NCI-H1436 treated with DMSO at 0.1 percent for 48 hours (cell line): ENCODE measurements at places on chromosomes 12 and 14.

GRCh38 chr12:47779301-47779942, 6.4 kb downstream of the SLC48A1 start:
- DNase-seq = no peak

- DNase-seq = no peak
Observed at GRCh38 chr12:48788854-48789775, at the start of gene ADCY6. Gene ADCY6 (minus strand): TSS chr12:48789089. CDS start chr12:48783434, 5,655 bp downstream.

DNA sequence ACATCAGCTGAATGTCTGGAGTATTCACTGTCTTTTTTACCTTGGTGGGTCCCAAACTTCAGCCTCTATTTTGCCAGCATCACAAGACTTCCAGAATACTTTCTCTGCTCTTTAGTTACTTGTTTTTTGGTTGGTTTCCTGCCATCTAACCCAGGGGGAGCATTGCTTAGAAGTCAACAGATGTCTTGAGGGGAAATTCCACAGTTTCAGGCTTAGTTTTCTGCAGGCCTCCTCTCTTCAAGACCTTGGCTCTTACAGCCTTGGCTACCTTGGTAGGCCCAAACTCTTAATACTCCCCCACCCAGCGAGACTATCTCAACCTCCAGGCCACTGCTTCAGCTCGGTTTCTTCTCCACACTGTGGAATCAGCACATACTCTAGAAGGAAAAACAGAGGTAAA, 41.7 kb downstream of the NEDD1 start:
- DNase-seq = no peak

GRCh38 chr12:1639538-1639937, 10.5 kb downstream of the WNT5B start:
- no peak for DNase-seq

DNA sequence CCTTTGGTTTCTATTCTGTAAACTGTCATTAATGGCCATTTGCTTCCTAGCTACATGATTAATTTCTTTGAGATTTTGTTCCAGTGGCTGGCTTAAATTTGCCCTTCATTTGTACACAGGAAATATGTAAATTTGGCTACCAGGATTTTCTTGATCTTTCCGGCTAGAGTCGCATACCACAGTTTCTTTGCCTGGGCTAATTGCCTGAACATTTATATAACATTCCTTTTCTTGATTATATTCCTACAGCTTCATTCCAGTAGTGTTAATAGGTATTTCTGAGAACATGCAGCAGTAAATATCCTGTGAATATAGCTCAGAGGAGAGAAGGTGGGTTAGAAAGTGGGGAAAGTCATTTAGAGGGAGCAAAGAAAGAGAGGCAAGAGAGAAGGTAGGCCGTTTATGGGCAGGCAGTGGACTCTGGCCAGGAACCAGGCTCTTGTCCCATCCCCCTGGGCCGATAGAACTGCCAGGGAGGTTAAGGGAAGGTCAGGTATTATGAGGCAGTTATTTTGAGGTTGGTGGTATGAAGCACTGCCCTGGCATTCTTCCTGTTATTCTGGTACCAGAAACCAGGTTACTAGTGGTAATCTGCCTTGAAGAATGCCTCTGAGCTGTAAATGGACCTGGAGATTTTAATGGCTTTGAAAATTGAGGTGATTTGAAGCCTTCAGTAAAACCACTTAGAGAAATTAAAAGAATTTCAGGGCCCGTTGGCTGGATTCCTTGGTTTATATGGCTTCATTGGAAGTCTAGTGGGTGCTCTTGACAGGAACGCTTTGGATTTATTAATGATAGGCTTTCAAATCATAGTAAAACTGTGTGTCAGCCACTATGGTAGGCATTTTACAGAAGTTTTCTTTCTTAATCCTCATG, 4.4 kb downstream of the RNF10 start:
- DNase-seq = no peak

DNA sequence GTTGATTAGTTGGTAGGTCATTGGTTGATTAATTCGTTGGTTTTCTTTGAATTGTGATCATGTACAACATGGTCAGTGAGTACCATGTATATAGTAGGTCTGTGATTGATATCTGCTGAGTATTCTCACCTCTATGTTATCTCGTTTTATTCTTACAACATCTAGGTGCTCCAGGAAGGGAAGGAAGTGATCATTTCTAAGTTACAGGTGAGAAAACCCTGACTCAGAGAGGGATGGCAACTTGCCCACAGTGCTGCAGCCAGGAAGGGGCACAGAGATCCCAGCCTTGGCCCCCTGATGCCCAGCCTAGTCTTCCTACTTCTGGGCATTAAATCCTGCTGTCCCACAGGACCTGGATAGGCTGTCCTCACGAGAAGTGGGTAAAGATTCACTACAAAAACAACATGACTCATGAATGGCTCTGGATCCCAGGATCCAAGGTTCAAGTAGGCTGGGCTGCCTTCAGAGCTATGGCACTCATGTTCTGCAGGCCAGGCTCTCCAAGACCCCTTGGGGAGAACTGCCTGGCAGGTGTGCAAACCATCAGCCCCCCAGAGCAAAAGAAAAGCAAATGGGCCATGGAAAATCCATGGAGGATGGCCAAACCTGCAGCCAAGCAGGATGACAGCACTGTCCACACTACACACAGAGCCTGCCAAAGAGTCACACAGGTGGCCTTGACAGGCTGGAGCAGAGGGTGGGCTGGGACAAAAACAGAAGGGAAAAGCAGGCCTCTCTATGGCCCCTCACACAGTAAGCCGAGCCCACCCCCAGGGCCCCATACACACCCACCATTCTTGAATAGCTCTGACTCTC, 146.2 kb downstream of the BCL11B start:
- DNase-seq = no peak

DNA sequence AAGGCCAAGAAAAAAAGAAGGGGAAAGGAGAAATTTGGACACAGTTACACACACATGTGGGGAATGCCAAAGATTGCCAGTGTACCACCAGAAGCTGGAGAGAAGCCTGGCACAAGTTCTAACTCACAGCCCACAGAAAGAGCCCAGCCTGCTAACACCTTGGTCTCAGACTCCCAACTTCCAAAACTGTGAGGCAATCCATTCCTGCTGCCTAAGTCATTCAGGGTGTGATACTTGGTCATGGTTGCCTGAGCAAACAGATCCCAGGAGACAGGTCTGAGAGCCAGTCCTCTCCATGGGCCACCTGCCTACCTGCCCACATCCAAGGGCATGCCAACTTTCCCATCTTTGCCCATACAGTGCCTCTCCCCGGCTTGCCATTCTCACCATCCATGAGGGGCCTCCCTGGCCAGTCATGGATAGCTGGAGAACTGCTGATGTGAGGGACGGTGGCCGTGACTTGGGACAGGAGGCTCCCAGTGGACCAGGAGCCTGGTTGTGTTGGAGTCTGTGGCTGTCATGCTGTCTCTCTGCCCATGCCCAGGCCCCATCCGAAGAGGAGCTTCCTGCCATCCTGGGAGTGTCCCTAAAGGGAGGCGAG, 198.0 kb upstream of the RTL1 start:
- DNase-seq = no peak

- DNase-seq = no peak
Observed at GRCh38 chr12:81518638-81519037, 240.5 kb downstream of the PPFIA2 start.

GRCh38 chr14:51562816-51563215, 88.9 kb upstream of the FRMD6 start:
- no peak for DNase-seq

DNA sequence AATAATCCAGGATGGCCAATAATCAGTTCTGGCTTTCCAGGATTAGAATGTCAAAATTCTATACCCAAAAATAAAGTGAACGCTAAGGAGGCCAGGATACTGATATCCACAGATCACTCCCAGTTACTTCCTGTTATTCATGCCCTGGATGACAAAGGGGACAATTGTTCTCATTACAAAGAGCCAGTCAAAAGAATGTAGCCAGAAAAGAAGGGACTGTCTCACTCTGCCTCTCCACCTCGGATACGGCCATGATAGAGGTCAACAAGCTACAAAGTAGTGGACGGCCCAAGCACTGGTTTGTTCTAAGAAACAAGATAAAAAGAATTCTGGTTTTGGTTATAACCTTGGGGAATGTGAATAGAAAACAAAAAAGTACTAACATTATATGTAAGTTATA, 116.1 kb upstream of the ATF7IP start:
- no peak for DNase-seq

- DNase-seq = no peak
Observed at GRCh38 chr12:125263385-125263784, 198.2 kb downstream of the AACS start.

- DNase-seq = no peak
Observed at GRCh38 chr12:109115758-109116610, at the start of gene ACACB. Gene ACACB (plus strand): TSS chr12:109116587. CDS start chr12:109139406, 22,819 bp downstream.

GRCh38 chr12:132559652-132560363, 50.6 kb downstream of the LRCOL1 start:
- DNase-seq = no peak

- no peak for DNase-seq
Observed at GRCh38 chr14:77158175-77158881, 16.7 kb upstream of the ZDHHC22 start.

GRCh38 chr14:66101662-66102061, 384.5 kb upstream of the CCDC196 start:
- DNase-seq = no peak

GRCh38 chr14:54709444-54709843, 142.5 kb downstream of the SAMD4A start:
- no peak for DNase-seq

DNA sequence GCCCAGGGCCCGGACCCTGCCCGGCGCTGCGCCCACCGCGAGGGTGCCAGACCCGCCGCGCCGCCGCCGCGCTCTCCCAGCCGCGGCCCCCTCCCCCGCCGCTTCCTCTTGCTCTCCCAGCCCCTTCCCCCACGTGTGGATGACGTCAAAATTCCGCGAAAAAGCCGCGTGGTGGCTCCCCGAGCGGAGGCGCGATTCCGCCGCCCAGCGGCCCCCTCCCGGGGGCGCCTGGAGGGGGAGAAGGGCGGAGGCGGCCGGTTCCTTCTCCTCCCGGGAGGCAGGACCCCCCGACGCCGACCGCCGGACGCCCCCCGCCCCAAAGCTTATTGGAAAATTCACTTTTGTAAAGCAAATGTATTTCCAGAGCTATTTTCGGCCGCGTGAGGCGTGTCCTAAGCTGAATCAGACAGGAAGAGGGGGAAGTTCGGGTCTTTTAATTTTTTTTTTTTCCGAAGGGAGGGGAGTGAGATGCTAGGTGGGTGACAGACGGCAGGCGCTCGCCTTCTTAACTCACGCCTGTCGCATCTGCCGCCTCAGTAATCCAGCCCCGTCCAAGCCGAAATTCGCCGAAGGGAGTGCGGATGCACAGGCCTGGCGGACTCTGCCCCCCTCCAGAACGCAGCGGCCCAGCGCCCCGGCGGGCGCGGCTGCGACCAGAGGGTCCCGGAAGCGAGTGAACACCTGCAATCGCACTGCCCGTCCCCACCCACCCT, 4.1 kb upstream of the CCND2 start:
- DNase-seq = no peak

GRCh38 chr14:83991666-83992065, 1538.3 kb upstream of the FLRT2 start:
- DNase-seq = no peak

DNA sequence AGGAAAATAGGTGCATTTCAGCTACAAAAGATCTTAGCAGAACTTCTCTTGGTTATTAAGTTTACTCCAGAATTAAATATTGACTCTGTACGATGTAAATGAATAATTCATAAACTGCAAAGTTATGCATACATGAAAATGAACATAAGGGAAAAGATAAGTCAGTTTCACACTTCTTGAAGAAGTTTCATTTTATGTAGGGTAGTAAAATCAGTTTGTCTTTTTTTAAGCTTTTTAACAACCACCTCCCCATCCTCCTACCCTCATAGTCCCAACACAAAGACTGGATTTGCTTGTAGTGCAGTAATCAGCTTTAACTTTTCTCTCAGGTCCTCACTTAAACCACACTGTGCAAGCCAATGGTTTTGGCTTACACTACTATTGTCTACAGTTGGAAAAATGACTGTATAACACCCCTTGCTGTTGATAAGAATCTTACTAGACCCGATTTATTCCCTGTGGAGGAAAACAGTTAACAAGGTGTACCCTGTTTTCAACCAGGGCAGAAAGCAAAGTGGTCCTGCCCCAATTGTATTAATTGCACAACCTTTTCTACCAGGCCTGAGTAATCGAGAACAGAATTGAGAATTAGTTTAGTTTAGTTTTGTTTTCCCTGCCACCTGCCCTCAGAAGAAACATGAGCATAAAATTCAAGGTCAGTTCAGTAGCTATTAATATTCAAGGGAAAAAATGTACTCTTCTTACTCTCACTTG, 44.1 kb downstream of the NIN start:
- DNase-seq = no peak

DNA sequence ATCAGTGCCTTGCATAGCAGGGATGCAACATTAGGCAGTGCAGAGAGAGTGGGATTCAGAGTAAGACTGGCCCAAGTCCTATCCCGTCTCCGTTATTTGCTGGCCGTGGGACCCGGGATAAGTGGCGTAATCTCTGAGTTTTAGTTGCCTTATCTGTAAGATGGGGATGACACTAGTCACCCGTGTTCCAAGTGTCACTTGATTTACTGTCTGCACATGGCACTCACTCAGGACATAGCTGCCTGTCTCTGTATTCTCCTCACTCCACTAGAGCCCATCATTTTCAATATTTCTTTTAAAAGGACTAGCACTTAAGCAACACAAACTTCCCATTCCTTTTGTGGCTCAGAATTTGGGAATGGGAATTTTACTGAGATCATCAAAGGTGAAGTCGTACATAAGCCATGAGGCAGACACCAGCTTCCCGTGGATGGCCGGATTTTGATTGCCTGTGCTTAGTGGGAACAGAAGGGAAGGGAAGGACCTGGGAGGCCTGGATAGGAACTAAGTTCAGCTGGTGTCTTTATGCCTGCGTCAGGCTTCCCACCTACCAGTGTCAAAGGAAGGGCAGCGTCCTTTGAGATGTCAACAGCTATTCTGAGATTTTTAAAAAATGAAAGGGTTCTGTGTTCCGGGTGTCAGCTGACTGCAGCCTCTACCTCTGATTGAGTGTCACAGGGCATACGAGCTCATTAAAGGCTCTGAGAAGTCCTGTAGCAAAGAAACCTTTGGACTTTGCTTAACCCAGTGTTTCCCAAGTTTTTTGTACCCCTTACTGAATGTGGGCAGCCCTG, 361.4 kb downstream of the CACNA1C start:
- DNase-seq = no peak

GRCh38 chr14:84927096-84927827, 602.7 kb upstream of the FLRT2 start:
- DNase-seq = no peak

- no peak for DNase-seq
Observed at GRCh38 chr12:45411626-45412025, 195.7 kb downstream of the ANO6 start.

DNA sequence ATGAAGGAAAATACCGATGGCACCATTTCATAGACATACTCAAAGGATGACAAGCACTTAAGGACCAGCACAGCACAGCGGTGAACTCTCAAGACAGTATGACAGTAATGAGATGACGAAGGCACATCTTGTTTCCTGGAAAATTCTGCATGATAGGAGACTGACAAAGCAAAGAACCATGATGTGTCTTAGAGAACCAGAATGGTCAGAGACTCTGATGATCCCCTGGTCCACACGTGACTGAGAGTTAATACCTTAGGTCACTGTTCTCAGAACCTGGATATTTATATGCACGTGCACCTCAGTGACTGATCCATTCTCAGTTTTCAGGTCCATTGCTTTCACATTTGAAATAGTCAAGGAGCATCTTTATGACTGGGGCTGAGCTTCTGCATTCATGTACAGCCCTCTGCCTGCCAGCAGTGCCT, 35.3 kb downstream of the PROX2 start:
- DNase-seq = no peak
